ENCODE measurements at places on chromosomes 13 and 19. TPM values are rescaled to one million over a fixed set of nuclear protein-coding genes. Genes with fewer than 3 reads are reported as not detected.

GRCh38 chr19:24099829-24100228 is 12.8 kb downstream of the ZNF254 start:
- no peak for DNase-seq

- no peak for DNase-seq
Observed at GRCh38 chr19:39969266-39969665, 1.7 kb upstream of the PSMC4 start.

- DNase-seq = no peak
Observed at GRCh38 chr19:46386151-46386550, 27.2 kb downstream of the CCDC8 start.

DNA sequence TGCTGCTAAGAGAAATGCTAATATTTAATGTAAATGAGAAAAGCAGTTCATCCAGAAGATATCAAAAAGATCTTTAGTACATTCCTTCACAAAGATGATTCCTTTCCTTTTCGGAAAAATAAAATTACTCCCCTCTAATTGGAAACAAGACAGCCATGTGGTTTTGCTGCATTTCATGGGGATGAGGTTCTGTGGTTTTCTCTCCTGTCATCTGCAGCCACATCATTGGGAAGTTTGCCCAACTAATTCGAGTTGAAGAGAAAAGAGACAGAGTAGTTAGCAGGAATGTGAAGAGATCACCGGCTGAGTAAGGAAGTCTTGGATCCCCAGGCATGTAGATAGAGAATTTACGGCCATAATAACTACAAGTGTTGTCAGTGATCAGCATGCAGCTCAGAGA is 122.1 kb downstream of the CYSLTR2 start:
- no peak for DNase-seq

GRCh38 chr13:113849981-113850721 is 13.7 kb downstream of the GAS6 start:
- no peak for DNase-seq

- DNase-seq = no peak
Observed at GRCh38 chr19:39531834-39532232, 819 bp downstream of the EID2B start.

GRCh38 chr13:73497430-73497829 is 438.6 kb downstream of the KLF5 start:
- DNase-seq = no peak

Gene C13orf42
- 0.10 TPM for total RNA-seq

Gene SIGLECL1
- total RNA-seq = not detected

Gene CCDC70
- total RNA-seq = not detected

Gene MRPS31
- total RNA-seq = 28.7 TPM

Gene SNRPA
- 21.7 TPM for total RNA-seq

Gene PEAK3
- 0.20 TPM for total RNA-seq

Data from spinal cord (tissue), 10 donors.